ENCODE measurements at places on chromosomes 3 and 15.

DNA sequence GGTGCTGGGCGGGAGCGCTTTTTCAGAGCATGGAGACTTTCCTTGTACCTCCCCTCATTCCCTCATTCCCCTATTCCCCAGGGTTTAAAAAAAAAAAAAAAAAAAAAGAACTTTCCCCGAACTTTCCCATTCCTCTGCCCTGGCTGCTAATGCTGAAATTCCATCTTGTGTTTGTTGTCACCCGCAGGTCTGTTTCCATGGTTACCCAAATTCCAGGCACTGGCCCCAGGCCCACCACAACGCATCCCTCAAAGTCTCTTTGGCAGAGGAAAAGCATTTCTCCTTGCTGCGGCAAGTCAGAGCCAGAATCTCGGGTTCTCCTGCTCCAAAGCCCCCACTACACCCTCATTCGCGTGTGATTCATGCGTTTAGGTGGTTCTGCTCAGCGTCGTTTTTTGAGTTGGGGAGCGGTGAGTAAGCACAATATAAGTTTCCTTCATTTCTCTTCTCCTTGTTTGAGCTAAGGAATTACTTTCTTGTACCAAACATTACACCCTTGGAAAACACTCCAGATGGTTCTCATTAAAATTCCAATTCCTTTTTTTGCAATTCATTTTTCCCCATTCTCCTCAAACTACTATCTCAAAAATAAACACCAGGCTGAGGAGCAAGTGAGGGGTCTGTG is 21.6 kb downstream of the ANAPC13 start:
- no peak for DNase-seq

DNA sequence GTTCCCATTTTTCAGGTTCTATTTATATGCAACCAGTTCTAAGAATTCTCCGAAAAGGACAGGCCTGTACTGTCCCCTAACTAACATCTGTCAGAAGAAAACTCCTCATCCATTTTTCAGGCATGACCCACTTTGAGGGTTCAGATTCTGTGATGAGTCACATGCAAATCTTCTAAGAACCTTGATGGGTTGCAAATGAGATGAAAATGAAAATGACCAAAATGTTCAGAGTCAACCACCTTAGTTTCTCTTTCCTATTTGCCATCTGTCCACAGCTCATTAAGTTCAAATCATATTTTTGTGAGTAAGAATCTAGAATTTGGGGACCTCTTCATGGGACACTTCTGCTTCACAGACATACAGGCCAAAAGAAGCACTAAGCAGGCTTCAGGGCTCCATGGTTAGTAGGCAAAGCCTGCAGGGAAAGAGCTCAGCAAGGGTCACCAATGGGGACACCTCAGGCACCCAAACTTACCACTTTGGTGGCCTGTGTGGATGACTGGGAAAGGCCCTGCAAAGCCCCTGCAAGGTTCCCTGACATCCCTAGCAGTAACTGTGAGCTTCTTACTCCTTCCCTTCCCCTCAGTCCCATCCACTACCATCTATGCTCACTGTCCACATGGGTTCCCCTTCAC is 122.0 kb downstream of the WDR76 start:
- no peak for DNase-seq

DNA sequence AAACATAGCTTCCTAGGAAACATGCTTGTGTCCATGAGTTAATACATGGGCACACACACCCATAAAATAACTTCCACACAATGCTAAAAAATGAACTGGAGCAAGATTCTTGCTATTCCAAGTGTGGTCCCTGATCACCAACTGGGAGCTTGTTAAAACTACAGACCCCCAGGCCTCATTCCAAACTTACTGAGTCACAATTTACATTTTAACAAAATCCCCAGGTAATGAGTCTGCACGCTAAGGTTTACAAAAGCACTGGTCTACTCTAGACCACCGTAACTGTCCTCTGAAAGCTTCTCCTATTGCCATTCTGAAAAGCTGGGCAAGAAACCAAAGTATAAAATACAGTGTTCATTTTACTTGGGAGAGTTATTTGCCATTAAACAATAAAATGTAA is 45.4 kb downstream of the IGF2BP2 start:
- no peak for DNase-seq

GRCh38 chr15:77010857-77011256 is 15.9 kb downstream of the PSTPIP1 start:
- no peak for DNase-seq

- DNase-seq, result no peak
These were observed 2.7 kb downstream of the MSL2 start for GRCh38 chr3:136193278-136194054.

DNA sequence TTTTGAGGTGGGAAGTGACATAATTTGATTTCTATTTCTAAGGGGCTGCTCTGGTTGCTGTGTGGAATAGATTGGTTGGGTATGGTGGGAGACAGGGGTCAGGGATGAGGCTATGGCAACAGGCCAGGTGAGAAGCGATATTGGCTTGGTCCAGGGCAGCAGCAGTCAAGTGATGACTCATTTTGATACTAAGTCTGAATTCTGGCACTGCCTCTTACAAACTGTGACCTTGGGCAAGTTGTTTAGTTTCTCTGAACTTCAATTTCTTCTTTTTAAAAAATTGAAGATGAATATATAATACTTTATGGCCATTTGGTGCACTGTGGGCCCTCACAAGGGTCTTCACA is 40.4 kb upstream of the CLSTN2 start:
- no peak for DNase-seq

DNA sequence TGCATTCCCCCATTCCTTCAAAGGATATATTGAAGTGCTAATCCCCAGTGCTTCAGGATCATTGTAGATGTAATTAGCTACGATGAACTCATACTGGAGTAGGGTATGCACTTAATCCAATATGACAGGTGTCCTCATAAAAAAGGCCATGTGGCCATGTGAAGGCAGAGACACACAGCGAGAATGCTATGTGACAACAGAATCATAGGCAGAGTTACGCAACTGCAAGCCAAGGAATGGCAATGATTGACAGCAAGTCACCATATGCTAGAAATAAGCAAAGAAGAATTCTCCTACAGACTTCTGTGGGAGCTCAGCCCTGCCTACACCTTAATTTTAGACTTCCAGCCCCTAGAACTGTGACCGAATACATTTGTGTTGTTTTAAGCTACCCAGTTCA is 875.6 kb upstream of the ROBO1 start:
- DNase-seq, result no peak

DNA sequence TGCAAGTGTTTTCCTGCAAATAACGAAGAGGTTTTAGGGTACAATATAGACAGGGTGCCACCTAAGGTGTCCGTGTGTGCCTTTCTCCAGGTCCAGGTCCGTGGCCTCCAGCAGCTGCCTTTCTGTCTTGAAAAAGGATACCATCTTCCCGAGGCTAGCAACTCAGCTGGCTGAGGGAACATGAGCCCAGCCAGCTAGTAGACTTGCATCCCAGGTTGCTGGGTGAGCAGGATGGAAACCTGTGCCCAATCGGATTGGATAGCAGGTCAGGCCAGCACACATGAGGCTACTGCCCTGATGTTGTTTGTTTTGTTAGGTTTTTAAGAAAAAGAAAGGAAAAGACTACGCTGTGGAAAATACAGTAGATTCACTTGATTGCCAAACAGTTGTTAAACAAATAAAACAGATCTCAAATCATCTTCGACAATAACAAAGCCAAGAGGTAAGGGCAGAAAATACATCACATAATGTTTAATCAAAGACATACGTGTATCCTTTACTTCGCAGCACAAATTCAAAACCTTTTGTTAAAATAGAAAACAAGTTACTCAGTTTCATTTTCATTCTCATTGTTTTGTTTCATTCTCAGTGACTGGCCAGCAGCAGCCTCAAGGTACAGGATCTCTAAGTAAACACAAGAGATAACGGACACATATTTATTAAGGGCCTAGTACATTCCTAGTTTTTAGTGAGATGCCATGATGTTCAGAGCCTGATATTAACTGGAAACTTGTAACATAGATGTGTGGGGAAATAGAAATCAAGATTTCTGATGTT is 661.2 kb upstream of the NR2F2 start:
- no peak for DNase-seq
